ENCODE measurements at places on chromosomes 11 and 22.
A peak's percentile ranks its signal among the peaks of the same experiment; 100 is the strongest.

GRCh38 chr11:120211522-120212258, 858 bp downstream of the OAF start:
- no peak for DNase-seq

DNA sequence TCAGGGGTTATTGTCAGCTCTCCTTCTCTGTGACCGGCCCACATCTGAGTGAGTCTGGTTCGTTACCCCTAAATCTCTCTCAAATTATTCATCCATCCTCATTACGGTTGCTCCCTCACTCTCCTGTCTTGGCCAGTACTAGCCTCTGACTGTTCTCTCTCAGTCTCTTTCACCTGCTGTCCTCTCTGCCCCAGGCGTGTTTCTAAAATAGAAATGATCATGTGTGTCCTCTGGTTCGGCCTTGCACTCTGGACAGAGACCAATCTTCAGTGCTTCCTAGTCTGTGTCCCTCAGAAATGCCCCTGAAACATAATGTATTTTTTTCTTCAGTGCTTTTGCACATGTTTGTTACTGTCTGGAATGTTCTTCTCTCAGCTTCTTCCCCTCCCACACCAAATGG, 4.9 kb downstream of the PSMD13 start:
- DNase-seq: no peak

DNA sequence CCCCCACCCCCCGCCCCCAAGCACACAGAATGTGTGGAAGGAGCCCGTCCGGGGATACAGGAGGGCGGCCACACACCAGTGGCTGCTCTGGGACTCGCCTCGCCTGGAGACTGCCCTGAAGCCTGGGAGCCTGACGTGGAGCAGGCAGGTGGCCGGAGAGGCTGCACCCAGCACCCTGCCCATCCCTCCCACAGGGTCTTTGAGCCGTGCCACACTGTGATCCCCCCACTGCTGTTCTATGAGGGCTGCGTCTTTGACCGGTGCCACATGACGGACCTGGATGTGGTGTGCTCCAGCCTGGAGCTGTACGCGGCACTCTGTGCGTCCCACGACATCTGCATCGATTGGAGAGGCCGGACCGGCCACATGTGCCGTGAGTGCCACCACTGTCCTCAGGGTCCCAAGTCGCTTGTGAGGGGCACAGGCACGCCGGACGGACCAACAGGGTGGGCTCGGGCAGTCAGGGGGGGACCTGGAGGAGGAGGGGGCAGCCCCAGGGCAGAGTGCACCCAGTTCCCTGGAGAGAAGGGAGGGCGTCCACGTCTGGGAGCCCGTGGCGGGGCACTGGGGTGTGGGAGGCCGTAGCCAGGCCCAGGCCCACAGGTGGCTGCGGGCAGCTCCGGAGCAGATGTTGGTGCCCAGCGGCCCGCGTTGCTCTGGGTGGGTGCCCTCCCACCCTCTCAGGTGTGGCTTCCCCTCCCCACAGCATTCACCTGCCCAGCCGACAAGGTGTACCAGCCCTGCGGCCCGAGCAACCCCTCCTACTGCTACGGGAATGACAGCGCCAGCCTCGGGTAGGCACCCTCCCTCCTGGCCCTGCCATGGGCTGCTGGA, 27.0 kb upstream of the MUC5B start:
- DNase-seq: no peak

DNA sequence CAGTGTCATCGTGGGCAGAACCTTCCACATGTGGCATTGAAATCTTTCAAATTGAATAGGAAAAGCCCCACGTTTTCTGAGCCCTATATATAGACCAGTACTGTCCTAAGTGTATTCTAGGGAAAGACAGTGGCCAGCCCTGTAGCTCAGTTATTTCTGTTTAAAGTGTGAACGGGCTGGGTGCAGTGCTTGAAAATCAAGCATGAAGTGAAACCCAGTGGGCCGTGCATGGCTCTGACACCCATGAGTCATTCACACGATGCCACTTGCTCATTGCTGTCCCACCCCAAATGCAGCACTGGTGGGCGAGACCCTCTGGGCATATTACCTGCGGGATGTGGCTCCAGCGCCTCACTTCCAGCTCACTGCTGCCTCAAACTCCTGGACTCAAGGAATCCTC, 29.8 kb upstream of the CCDC188 start:
- no peak for DNase-seq

GRCh38 chr11:70297341-70297740, 26.9 kb downstream of the PPFIA1 start:
- no peak for DNase-seq

- DNase-seq: no peak
Measured at GRCh38 chr11:17714356-17714854, 5.0 kb upstream of the MYOD1 start.

DNA sequence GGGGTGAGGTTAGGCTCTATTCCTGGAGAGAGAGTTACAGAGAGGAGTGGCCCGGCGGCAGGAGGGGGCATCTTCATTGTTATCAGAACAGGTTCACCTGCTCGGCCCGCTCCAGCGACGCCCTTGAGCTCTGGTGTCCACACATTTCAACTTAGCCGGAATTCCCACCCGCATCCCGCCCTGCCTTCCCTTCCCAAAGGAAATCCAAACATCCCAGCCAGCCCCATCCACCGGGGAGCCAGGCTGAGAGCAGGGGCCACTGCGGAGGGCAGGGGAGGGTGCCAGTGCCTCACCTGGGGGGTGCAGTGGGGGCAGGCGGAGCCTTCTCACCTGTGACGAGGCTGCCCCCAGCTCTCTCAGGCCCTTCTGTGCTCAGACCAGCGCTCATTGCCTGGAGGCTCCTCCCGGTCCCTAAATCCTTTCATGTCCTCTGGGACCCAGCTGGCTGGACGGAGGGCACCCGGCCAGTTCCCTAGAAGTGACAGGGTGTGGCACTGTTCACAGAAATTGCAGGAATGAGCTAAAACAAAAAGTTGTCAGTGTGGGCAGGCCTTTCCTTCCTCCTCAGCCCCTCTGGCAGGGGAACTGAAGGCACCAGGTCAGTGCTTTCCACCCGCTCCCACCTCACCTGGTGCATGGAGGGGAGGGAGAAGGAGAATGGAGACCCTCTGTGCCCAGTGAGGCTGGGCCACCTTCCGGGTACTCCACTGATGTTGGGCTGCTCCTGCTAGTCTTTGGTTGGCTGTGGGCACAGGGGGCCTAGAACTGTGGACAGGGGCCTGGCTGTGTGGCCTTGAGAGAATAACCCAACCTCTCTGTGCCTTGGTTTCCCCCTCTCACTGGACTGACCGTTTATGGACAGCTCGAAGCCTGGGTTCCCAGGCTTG, 2.2 kb upstream of the MRGPRG start:
- DNase-seq: no peak

- no peak for DNase-seq
Measured at GRCh38 chr11:82969811-82970210, 68.3 kb downstream of the DDIAS start.

- DNase-seq: no peak
Measured at GRCh38 chr22:22710719-22711531, 66.5 kb downstream of the GGTLC2 start.

- DNase-seq: no peak
Measured at GRCh38 chr22:47294222-47294532, 531.7 kb downstream of the TBC1D22A start.

GRCh38 chr11:57917632-57918031, 106.0 kb upstream of the OR9Q1 start:
- no peak for DNase-seq

- no peak for DNase-seq
Measured at GRCh38 chr11:104946907-104947306, 21.5 kb downstream of the CASP4 start.

DNA sequence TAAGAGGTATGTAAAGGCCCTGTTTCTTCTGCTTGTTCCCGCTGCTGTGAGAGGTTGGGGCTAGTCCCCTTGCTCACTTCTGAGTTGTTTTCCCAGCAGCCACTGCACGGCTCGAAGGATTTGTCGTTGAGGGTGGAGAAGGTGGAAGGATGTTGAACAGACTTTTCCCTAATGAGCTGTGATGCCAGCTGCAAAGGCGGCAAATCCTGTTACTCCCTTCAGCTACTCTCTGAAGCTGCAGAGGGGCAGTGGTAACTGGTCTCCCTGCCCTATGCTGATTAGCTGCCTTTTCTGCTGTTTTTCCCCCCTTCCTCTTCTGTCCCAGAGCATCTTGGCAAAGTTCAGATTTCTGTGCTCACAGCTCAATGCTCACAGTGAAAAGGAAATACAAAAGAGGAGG, 90.4 kb upstream of the SLC25A18 start:
- DNase-seq: no peak

DNA sequence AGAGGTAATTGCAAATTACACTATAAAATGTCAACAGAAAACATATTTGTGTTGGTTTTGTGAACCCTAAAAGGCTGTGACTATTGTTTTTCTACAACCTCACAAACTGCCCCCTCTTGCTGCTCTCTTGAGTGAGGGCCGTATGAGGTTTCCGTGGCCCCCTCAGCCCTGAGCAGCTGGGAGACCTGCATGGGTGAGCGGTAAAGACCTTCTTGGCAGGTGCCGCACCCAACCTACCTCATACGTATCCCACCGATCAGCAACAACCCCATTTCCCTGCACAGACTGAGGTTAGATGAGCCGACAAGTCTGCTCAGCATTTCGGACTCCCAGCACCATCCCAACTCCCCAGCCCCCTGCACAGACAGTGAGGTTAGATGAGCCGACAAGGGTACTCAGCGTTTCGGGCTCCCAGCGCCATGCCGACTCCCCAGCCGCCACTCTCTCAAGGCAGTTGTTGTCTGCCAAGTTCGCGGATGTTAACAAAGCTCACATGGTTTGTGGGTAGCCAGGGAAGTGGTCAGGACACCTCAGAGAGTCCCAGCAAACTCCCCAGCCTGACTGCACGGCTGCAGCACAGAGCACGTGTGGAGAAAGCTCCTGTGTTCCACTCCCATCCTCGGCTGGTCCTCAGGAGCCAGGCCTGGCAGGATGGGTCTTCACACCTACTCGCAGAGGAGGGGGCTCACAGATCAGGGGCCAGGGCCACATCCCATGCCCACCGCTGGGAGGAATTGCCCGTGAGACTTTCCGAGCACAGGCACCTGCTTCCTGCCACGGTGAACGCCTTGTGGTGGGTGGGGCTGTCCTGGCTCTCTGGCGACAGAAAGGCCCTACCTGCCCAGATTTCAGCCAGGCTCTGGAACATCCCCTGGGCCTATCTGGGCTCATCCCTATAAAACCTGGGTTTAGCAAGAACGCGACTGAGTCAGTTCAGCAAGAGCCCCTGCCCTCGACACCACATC, 502.9 kb downstream of the BRD1 start:
- no peak for DNase-seq

DNA sequence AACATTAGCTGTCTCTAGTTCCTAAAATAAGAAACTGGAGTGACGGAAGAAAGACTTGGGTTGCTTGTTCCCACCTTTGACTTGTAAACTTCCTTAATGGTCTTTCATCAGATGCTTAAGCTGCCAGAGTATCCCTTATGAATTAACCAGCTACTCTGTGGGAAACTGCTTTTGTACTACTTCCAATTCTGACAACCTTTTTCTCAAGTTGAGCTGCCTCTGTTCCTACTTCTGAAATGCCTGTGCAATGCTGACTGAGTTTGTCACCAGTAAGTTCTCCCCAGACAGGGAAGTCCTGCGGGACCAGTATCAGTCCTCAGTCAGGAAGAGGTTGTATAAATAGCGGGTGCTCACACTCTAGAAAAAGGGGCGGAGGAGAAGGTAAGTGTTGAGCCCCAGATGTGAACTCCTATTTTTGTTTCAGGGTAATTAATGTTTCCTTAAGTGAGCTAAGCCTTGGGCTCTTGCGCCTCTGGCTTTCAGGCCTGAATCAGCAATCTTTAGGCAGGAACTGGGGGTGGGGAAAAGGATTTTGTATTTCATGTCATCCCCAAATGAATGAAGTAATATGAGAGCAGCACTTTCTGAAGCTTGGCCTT, 67.2 kb downstream of the CECR2 start:
- no peak for DNase-seq

- no peak for DNase-seq
Measured at GRCh38 chr11:32751381-32751780, 43.1 kb downstream of the CCDC73 start.

DNA sequence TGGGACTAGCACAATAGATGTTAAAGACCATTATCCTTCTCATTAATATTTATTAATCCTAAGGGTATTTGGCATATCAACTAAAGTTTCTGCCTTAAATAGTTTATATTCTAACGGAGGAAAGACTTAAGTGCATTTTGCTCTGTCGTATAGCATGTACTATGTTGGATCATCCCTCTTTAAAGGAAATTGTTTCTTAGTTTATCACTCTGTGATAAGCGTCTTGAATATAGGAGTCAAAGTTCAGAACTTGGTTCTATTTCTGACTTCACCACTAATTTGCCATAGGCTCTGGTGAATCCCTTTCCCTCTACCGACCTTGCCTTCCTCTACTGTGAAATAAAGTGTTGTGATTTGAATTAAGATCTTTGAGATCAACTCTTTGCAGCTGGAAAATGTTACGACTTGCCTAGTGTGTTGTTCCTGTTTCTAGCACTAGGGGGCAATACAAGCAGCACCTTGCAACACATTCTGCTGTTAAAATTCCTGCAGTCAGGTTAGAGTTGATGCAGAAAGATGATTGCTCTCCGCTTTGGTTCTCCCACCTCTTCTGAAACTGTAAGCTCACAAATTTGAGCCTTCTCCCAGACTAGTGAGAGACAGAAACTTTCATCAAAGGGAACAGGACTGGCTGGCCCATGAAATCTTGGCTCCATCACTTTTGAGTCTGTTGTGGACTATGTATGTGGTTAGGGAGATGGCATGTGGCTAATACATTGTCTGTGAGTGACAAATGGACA, 27.8 kb upstream of the ZNRF3 start:
- peak; percentile 5 for DNase-seq

- DNase-seq: no peak
Measured at GRCh38 chr11:8867931-8868631, 42.9 kb upstream of the AKIP1 start.

GRCh38 chr11:67303835-67304411, 593 bp downstream of the SSH3 start:
- no peak for DNase-seq

- no peak for DNase-seq
Measured at GRCh38 chr11:12276356-12276755, 101.0 kb upstream of the PARVA start.

DNA sequence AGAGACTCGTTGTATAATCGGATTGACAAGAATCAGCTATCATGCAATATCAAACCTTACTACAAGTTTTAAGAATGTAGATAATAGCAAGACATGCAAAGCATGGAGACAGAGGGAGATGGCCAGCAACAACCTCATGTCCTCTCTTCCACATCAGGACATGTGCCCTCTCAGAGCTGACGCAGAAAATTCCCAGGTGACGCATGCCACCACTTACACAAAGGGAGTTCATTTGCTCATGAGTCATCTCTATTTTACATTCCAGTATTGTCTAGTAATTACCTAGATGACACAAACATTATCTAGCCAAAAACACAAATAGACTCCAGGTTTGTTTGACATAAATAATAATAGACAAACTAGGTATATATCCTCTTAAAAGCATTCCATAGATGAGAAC, 38.1 kb upstream of the OPCML start:
- no peak for DNase-seq

- no peak for DNase-seq
Measured at GRCh38 chr22:31639436-31640039, 22.5 kb downstream of the PISD start.

DNA sequence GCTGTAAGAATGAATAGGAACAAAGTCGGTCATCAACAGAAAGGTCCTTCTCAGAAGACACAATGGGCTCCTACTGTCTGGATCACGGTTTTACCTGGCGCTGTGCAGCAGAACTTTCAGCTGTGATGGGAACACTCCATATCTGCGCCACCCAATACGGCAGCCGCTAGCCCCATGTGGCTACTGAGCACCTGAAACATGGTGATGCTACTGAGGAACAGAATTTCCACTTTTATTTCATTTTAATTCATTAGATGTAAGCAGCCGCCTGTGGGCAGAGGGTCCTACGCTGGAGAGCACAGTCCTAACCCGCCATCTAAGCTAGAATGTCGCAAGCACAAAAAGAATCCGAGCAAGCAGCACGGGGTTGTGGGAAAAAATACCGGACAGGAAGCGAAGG, 2.7 kb downstream of the SULT4A1 start:
- DNase-seq: no peak
